ENCODE measurements at places on chromosomes 7 and 10. TPM values are rescaled to one million over a fixed set of nuclear protein-coding genes. Genes with fewer than 3 reads are reported as not detected.
A peak's percentile ranks its signal among the peaks of the same experiment; 100 is the strongest.

Gene GATA3
- not detected for total RNA-seq

DNA sequence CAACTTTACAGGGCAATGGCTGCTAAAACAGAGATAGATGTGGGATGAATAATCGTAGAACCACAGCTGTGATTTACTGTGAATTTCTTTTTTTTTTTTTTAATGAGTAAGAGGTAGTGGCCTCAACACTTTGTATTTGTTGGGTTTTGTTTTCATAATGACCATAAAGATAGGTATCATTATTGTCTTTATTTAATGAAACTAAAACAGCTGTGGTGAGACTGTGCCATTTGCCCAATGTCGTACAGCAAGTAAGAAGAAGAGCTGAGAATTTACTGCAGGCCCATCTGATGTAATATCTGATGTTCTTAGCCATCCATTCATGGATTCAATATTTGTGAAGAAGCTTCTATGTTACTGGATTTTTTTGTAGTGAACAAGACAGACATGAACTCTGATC is 271.2 kb downstream of the IPMK start:
- no peak overlapping the region for H3K27ac ChIP-seq
- no peak overlapping the region for H3K4me3 ChIP-seq
- H3K36me3 ChIP-seq, result no peaks in the 10 kb centered on the region
- DNase-seq, result no peak
- H3K4me1 ChIP-seq, result no peaks in the 10 kb centered on the region
- no peaks in the 10 kb centered on the region for H3K27me3 ChIP-seq

DNA sequence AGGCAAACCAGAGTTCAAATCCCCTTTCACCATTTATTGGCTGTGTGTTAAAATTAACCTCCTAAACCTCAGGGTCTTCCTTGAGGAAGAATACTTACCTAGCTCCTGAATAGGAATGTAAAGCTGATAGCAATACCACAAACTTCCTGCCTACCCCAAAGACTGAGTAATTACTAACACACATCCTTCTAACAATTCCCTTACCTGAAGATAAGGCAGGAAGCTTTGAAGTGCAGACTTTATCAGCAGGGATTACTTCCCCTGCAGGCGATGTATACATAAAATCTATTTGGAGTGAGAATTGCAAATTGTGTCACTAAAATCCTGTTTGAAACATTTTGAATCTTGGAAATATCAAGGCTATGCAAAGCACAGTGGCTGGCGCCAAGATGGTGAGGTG is 21.2 kb downstream of the EVX1 start:
- H3K27ac ChIP-seq, result no peak overlapping the region
- no peaks in the 10 kb centered on the region for H3K27me3 ChIP-seq
- no peaks in the 10 kb centered on the region for H3K36me3 ChIP-seq
- no peaks in the 10 kb centered on the region for H3K4me1 ChIP-seq

Gene AEBP1
- 1,349 TPM for total RNA-seq

GRCh38 chr7:19106241-19107080 is 11.0 kb downstream of the TWIST1 start:
- DNase-seq, result no peak
- H3K4me1 ChIP-seq, result peaks cover 5% of the 10 kb centered on the region
- peak overlapping the region; percentile 80 for H3K27ac ChIP-seq
- H3K4me3 ChIP-seq, result peak overlapping the region; percentile 69

DNA sequence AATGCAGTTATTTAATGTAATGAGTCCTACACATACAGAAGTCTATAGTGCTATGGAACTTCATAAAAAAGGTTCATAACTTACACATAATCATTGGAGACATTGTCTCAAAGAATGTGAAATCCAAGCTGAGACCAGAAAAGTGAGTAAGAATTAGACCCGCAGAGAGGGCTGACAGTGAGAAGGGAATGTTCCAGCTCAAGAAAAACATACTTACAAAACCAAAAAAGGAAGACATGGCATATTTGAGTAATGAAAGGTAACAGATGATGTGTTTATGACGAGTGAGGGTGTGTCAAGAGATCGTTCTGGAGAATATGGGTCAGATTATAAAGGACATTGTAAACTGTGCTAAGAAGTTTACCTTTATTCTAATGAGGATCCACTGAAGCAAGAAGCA is 566.5 kb downstream of the ATRNL1 start:
- no peak for DNase-seq
- no peak overlapping the region for H3K4me3 ChIP-seq
- no peaks in the 10 kb centered on the region for H3K27me3 ChIP-seq
- H3K36me3 ChIP-seq, result no peaks in the 10 kb centered on the region

DNA sequence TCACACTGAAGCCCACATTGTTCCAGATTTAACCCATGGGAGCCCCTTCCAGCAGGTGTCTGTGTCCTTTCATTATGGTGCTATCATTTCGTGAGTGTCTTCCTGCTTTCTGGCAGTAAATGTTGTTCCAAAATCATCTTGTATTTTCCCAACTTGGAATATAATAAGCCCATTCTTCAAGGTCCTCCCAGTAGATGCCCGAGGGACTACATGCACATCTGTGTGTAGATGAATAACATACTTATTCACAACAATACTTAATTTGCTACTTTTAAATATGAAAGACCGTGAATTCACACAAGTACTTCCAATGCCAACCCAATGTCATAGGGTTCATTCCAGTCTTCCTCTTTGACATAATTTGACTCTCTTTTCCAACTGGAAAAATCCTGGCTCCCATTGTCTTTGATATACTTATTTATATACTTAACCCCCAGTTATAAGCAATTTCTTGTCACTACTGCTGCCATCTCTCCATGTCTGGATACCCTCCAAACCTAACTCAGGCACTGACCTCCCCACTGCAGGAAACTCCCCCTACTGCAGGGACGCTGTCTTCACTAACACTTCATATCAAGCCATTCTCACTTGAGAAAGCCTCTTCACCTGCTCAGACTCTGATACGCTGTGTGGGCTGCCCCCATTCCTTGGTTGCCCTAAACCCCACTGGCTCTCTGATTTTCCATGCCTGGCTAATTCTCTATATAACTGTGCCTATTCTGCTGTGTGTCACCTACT is 1119.2 kb downstream of the CNTNAP2 start:
- no peak overlapping the region for H3K4me3 ChIP-seq
- DNase-seq, result no peak
- H3K4me1 ChIP-seq, result no peaks in the 10 kb centered on the region
- no peaks in the 10 kb centered on the region for H3K27me3 ChIP-seq
- no peaks in the 10 kb centered on the region for H3K36me3 ChIP-seq
- no peak overlapping the region for H3K27ac ChIP-seq

- no peaks in the 10 kb centered on the region for H3K27me3 ChIP-seq
- DNase-seq, result no peak
- H3K4me1 ChIP-seq, result no peaks in the 10 kb centered on the region
- no peaks in the 10 kb centered on the region for H3K36me3 ChIP-seq
Observed at GRCh38 chr7:123655614-123656013, at the start of gene LMOD2. LMOD2 (plus strand) TSS chr7:123655866; CDS start chr7:123655964, 98 bp downstream.

Gene CLCN1
- not detected for total RNA-seq

GRCh38 chr7:37304921-37305320 is 143.7 kb downstream of the ELMO1 start:
- peaks cover 2% of the 10 kb centered on the region for H3K4me1 ChIP-seq
- peak overlapping the region; percentile 44 for H3K4me3 ChIP-seq
- H3K36me3 ChIP-seq, result no peaks in the 10 kb centered on the region
- DNase-seq, result no peak
- no peaks in the 10 kb centered on the region for H3K27me3 ChIP-seq

DNA sequence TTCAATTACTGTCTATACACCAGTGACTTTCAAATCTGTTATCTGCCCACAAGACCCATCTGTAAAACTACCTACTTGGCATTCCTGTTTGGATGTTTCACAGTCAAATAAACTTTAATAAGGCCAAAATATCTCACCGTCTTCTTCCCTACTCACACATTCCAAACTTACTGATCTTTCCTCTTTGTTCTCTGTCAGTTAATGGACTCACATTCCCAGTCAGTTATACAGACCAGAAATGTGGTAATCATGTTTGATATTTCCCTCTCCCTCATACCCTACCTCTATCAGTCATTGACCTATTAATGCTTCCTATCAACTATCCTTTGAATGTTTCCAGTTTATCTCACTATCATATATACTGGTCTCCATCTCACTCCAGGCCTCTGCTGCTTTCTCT is 28.5 kb upstream of the HDAC9 start:
- H3K4me1 ChIP-seq, result no peaks in the 10 kb centered on the region
- DNase-seq, result no peak
- H3K36me3 ChIP-seq, result no peaks in the 10 kb centered on the region
- H3K27me3 ChIP-seq, result no peaks in the 10 kb centered on the region

DNA sequence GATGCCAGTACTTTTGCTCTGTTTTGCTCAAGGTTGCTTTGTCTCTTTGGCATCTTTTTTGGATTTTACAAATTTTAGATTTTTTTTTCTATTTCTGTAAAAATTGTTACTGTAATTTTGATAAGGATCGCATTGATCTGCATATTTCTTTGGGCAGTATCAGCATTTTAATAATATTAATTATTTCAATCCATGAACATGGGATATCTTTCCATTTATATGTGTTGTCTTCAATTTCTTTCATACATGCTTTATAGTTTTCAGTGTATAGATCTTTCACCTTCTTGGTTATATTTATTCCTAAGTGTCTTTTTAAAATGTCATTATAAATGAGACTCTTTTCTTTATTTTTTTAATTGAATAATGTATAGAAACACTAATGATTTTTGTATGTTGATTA is 301.6 kb upstream of the SEMA3D start:
- no peaks in the 10 kb centered on the region for H3K4me1 ChIP-seq
- H3K27me3 ChIP-seq, result no peaks in the 10 kb centered on the region
- H3K36me3 ChIP-seq, result no peaks in the 10 kb centered on the region
- H3K27ac ChIP-seq, result no peak overlapping the region
- no peak for DNase-seq

GRCh38 chr10:54758791-54759190 is 42.2 kb downstream of the PCDH15 start:
- H3K27ac ChIP-seq, result no peak overlapping the region
- no peaks in the 10 kb centered on the region for H3K36me3 ChIP-seq
- H3K4me3 ChIP-seq, result no peak overlapping the region
- H3K4me1 ChIP-seq, result no peaks in the 10 kb centered on the region
- no peaks in the 10 kb centered on the region for H3K27me3 ChIP-seq

- no peak overlapping the region for H3K4me3 ChIP-seq
- DNase-seq, result no peak
- no peak overlapping the region for H3K27ac ChIP-seq
- peaks cover 5% of the 10 kb centered on the region for H3K36me3 ChIP-seq
- no peaks in the 10 kb centered on the region for H3K27me3 ChIP-seq
- peaks cover 3% of the 10 kb centered on the region for H3K4me1 ChIP-seq
Observed at GRCh38 chr10:68047554-68048327, 27.3 kb downstream of the HERC4 start.

Gene CNPY1
- total RNA-seq, result not detected
